Right lung (tissue), 10 donors: ENCODE measurements at places on chromosomes 3 and 15. TPM values are rescaled to one million over a fixed set of nuclear protein-coding genes. Genes with fewer than 3 reads are reported as not detected.

- no peak for DNase-seq
These were observed 20.6 kb downstream of the EEFSEC start for GRCh38 chr3:128173849-128174248.

GRCh38 chr3:58496206-58496857 lies 4.4 kb downstream of the KCTD6 start:
- no peak for DNase-seq

GRCh38 chr3:148974726-148975125 lies 16.6 kb upstream of the GYG1 start:
- DNase-seq: no peak

GRCh38 chr15:40855706-40856234 lies 11.9 kb downstream of the SPINT1 start:
- no peak for DNase-seq

- no peak for DNase-seq
These were observed 27.5 kb downstream of the BHLHE40 start for GRCh38 chr3:5006755-5007202.

DNA sequence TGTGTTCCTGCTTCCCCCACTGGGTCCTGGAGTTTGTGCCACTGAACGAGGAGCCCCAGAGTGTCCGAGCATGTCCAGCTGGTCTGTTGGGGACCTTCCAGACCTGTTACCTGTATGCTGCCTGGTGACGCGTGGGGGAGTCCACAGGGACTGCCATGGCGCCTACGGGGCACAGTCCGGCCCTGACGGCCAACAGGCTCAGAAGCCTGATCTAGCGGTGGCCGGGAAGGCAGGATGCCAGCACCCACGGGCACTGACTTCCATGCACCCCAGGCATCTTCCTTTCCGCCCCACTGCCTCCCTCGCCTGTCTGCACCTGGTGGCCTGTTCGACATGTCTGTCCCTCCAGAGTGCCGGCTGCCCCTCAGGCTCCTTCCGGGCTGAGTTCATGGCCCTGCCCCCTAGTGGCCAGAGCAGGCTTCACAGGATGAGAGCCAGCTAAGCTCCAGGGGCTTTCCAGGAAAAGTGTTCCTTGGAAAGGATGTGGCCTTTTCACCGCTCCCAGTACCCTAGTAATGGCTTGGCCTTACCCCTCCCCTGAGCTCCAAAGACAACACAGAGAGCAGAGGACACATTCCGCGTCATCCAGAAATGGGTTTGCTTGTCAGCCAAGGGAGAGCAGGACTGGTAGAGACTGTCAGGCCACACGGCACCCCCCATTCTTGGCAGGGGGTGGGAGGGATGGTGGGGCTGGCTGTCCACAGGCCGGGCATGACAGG lies 35.7 kb downstream of the NGRN start:
- no peak for DNase-seq

The ACP3 gene
- polyA plus RNA-seq: 5.1 TPM

The PTH1R gene
- polyA plus RNA-seq: 87.5 TPM

The USP19 gene
- 50.2 TPM for polyA plus RNA-seq

The MINAR1 gene
- polyA plus RNA-seq: 0.66 TPM

The NRROS gene
- polyA plus RNA-seq: 5.3 TPM
